ENCODE measurements at places on chromosomes 6 and 20.

GRCh38 chr6:72401865-72402264, 220.0 kb upstream of the KCNQ5 start:
- DNase-seq: no peak

DNA sequence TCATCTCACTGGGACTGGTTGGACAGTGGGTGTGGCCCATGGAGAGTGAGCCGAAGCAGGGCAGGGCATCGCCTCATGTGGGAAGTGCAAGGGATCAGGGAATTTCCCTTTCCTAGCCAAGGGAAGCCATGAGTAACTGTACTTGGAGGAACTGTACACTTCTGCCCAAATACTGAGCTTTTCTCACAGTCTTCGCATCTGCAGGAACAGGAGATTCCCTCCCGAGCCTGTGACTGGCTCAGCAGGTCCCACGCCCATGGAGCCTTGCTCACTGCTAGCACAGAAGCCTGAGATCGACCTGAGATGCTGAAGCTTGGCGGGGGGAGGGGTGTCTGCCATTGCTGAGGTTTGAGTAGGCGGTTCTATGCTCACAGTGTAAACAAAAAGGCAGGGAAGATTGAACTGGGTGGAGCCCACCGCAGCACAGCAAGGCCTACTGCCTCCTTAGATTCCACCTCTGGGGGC, 10.4 kb upstream of the CALHM5 start:
- DNase-seq: no peak

GRCh38 chr6:134753001-134753400, 196.9 kb downstream of the ALDH8A1 start:
- no peak for DNase-seq

GRCh38 chr20:51342510-51343236, 199.8 kb downstream of the NFATC2 start:
- DNase-seq: no peak

- DNase-seq: no peak
Observed at GRCh38 chr6:154229786-154230185, 126.8 kb downstream of the IPCEF1 start.

DNA sequence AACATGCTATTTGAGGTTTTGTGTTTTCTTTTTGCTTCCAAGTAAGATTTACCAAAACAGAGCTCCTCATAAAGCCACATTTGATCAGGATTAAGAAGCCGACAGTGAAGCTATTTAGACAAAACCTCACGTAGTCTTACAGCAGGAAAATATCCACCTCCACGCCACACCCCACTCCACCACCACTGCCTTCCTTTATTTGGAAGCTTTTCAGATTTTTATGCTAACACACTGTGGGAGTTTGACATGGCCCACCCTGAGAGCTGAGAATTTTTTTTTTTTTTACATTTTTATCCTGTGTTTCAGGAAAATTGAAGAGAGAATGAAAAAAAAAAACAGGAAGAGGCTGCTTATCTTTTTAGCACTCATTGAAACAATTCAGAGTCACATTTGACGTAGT, 104.8 kb upstream of the MC3R start:
- no peak for DNase-seq

- DNase-seq: no peak
Observed at GRCh38 chr6:53646606-53647005, 18.9 kb downstream of the KLHL31 start.

GRCh38 chr20:34526466-34526865, 10.2 kb downstream of the DYNLRB1 start:
- no peak for DNase-seq

DNA sequence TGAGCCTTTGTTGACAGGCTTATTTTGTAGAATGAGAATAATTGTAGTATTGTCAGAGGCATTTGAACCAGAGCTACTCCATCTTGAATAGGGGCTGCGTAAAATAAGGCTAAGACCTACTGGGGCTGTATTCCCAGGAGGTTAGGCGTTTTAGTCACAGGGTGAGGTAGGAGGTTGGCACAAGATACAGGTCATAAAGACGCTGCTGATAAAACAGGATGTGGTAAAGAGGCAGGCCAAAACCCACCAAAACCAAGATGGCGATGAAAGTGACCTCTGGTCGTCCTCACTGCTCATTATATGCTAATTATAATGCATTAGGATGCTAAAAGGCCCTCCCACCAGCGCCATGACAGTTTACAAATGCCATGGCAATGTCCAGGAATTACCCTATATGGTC, 82.7 kb downstream of the PFDN4 start:
- DNase-seq: no peak

GRCh38 chr20:20755231-20755630, 42.8 kb upstream of the RALGAPA2 start:
- no peak for DNase-seq

GRCh38 chr6:26232306-26232939, 132.6 kb upstream of the BTN3A2 start:
- no peak for DNase-seq

- no peak for DNase-seq
Observed at GRCh38 chr20:21623074-21623780, 82.2 kb upstream of the PAX1 start.

DNA sequence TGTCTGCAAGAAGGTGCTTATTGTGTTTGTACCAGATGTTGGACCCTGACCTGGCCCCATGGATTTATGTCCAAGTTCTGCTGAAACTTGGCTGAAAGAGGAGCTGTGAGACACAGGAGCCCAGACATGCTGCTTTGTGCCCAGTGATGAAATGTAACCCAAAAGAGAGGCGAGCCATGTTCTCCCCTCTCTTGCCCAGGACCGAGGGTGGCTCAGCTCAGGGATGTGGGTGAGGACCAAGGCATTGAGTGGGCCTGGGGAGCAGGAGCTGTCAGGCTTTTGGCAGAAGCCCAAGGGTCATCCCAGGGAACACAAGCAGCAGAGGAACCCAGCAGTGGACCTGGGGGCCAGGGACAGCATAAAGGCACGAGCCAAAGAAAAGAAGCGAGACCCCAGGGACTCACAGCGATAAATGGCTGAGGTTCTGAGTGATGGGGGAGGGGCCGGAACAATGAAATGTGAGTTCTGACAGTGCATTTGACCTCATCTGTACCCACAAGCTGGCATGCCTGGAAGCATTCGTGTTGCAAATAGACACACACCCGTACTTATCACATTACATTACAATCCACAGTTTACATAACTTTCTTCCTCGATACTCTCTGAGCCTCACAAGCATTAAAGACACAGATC, 363.4 kb upstream of the JARID2 start:
- DNase-seq: no peak

- DNase-seq: no peak
Observed at GRCh38 chr6:16493112-16493511, 254.7 kb downstream of the GMPR start.

GRCh38 chr20:48812600-48813445, 15.0 kb downstream of the PREX1 start:
- no peak for DNase-seq

GRCh38 chr6:124260337-124260736, 456.7 kb downstream of the NKAIN2 start:
- no peak for DNase-seq

- no peak for DNase-seq
Observed at GRCh38 chr20:40635971-40636370, 53.1 kb downstream of the MAFB start.

GRCh38 chr20:47821481-47822100, 36.3 kb upstream of the SULF2 start:
- DNase-seq: no peak

DNA sequence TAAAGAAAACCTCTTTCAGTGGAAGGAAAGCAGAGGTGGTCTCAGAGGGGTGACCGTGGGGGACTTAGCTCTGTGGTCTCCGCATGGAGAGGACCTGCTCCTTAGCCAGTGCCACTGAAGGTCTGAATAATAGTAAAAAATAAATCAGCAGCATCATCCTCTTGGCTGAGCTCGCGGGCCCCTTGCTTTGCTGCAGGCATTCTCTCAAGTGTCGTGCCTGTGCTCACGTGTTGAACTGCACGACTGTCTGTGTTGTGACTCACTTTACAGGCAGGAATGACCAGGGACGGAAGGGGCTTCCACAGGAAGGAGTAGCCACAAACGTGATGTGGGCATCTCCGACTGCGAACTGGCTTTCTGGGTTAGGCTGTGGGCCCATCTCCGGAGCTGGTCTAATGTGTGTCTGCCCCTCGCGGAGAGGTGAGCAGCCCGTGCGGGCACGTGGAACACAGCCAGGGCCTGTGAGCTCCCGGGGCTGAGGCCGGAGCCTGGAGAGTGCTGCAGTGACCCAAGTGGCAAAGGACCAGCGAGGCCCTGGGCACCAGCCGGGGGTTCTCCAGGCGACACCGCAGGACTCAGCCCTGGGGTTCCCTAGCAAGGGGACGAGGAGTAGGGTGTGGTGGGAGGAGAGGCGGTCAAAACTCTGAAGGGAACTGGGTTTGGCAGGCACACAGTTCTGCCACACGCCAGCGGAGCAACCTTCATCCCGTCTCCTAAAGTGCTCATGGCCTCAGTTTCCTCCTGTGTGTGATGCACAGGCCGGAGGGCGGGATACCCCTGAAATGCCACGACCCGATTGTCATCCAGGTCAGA, 89.2 kb downstream of the RAMACL start:
- no peak for DNase-seq

- no peak for DNase-seq
Observed at GRCh38 chr6:160583794-160584193, 80.3 kb downstream of the LPA start.

GRCh38 chr6:168292826-168293225, 26.8 kb downstream of the DACT2 start:
- DNase-seq: no peak

- DNase-seq: no peak
Observed at GRCh38 chr6:151440930-151441329, 11.0 kb downstream of the RMND1 start.

DNA sequence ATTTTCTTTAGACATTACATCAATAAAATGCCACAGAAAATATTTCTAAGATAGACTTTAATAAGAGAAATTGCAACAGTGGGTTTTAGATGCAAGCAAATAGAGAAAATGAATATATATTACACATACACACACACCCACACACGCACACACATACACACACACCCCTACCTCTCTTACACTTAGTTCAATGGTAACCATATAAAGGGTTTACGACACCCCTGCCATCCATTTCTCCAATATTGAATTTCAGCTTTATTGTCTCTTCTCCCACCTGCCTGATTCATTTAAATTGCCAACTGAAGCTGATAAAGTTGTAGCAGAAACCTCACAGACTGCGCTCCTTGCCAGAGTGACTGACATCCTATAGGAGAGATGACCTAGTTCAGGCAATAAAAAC, 154.6 kb downstream of the ADAT2 start:
- no peak for DNase-seq

- DNase-seq: no peak
Observed at GRCh38 chr20:47775841-47776240, 9.4 kb downstream of the SULF2 start.

DNA sequence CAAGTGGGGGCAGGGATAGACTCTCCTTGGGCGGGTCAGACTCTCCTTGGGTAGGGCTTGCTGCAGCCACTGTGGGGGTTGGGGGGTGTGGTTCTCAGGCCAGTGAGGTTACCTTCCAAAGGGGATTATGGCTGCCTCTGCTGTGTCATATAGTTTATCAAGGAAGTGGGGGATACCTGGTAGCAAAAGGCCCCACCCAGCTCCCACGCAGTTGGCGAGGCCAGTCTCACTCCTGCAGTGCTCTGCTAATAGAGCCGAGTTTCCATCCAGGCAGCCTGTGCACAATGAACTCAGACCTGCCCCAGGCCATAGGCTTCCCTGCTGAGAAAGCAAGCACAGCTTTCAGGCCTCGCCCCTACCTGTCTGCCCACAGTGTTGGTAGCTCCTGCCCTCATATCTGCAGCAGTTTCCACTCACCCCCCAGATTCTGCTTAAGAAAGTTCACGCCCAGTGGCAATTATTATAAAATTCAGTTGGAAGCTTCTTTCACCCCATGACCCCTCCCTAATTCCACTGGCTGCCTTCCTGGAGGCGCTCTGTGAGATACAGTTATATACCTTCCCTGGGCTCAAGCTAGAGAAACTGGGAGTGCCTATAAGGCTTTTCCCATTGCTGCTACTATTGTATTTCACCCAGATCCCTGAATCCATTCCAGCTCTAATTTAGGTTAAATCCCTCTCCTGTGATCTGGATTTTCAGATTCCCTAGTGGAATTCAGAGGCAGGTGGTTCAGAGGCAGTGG, 56.1 kb downstream of the HDDC2 start:
- DNase-seq: no peak

- DNase-seq: no peak
Observed at GRCh38 chr20:58014628-58015315, 213.7 kb downstream of the ANKRD60 start.

- no peak for DNase-seq
Observed at GRCh38 chr20:61638802-61639585, 386.9 kb downstream of the CDH4 start.
